ENCODE measurements at places on chromosomes 11 and 22. TPM values are rescaled to one million over a fixed set of nuclear protein-coding genes. Genes with fewer than 3 reads are reported as not detected.

The CYP2R1 gene
- total RNA-seq, result 9.1 TPM

The DDI1 gene
- not detected for total RNA-seq

The BIRC3 gene
- total RNA-seq, result 11.9 TPM

The H19 gene
- total RNA-seq, result 380 TPM

The GAS2 gene
- 11.8 TPM for total RNA-seq

The PVALB gene
- not detected for total RNA-seq

The CEND1 gene
- 0.28 TPM for total RNA-seq

The DNAL4 gene
- total RNA-seq, result 10.7 TPM

The MAFF gene
- total RNA-seq, result 6.9 TPM

The TMEM191B gene
- total RNA-seq, result not detected
